ENCODE measurements at places on chromosomes 11 and 22.

- no peak for DNase-seq
Measured at GRCh38 chr11:95544095-95544856, 245.3 kb downstream of the FAM76B start.

DNA sequence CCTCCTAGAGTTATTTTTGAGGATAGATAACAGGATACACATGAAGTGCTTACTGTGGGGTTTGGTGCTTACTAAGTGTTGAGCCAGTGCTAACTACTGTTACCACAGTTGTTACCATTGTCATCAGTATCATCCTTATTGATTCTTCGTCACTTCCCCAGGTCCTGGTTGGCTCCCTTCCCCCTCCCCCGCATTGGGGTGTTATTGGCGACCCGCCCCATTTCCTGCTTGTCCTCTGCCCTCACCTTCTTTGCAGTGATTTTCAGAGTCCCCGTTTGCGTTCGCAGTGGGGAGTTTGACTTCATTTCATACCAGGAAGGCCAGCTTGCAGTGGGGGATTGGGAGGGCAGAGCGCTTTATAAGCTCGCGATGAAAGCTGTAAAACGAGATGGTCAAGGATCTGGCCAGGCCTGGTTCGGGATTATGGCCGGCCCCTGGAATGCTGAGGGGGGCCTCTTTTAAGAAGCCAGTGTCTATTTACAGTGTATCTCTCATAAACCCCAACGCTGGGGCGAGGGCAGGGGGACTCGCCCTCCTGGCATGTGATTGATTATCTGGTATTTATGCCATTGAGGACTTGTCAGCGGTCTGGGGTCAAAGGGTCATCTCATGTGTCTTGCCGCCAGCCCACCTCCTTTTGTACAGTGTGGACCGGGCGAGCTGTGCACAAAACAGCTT is 84.6 kb upstream of the NNMT start:
- DNase-seq: no peak

DNA sequence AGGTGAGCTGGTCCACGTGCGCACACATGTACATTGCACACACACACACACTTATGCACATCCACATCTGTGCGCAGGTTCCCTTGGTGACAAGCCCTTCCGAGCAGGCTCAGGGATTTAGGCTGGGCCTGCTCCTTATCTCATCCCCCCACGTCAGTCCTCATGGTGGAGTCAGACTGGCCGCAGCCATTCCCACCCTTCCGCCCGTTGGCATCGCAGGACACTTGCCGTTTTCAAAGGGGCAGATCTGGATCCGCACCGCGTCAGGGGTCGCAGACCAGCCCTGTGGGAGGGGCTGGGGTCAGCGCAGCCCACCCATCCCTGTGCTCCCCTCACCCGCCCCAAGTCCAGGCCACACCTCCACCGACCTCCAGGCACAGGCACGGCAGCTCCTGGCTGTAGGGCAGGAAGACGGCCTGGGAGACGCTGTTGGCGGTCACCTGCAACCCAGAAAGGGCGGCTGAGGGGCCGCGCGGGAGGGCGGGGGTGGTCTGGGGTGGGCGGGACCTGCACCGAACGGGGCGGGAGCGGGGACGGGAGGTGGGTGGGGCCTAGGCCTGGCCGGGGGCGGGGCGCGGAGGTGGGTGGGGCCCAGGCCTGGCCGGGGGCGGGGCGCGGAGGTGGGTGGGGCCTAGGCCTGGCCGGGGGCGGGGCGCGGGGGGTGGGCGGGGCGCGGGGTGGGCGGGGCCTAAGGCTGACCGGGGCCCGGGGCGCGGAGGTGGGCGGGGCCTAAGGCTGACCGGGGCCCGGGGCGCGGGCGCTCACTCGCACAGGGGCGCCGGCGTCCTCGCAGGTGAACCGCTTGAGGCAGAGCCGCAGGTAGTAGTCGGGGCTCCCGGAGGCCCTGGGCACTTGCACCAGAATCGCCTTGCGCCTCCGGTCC is 13.3 kb downstream of the IL17REL start:
- peak; percentile 76 for DNase-seq

DNA sequence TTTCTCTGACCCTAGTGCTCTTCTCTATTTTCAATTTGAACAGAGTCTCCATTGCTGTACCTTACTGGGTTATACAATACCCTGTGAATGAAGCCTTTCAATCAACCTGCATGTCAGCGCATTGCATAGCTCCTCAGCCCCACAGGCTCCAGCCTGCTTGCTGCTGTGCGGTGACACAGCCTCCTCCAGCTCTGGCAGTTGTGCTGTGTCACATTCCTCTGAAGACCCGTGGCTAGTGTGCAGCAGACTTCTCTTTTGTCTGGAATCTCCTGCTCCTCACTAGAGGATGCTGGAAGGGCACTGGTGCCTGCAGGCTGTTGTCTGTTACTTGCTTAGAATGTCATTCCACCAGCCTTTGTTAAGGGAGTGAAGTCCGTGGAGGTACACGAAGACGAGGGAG is 390.1 kb upstream of the B3GAT1 start:
- no peak for DNase-seq

- no peak for DNase-seq
Measured at GRCh38 chr11:116217006-116217405, 555.8 kb downstream of the BUD13 start.

- no peak for DNase-seq
Measured at GRCh38 chr22:29979777-29980321, 96.9 kb downstream of the MTMR3 start.

GRCh38 chr11:44525473-44526252 is 39.8 kb upstream of the CD82 start:
- DNase-seq: no peak

- DNase-seq: peak; percentile 14
Measured at GRCh38 chr11:18705651-18706281, 7.2 kb downstream of the TMEM86A start.

DNA sequence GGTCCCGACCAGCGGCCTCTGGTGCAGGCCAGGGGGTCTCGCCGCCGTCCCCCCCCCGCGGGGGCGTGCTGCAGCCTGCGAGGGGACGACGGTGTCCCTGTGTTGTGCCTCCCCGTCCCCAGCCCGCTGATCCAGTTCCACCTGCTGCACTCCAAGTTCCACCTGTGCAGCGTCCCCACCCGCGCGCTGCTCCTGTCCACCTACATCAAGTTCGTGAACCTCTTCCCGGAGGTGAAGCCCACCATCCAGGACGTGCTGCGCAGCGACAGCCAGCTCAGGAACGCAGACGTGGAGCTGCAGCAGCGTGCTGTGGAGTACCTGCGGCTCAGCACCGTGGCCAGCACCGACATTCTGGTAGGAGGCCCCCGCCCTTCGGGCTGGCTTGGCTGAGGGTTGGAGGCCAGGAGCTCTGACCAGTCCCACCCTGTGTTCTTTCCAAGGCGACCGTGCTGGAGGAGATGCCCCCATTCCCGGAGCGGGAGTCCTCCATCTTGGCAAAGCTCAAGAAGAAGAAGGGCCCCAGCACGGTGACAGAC is 42.8 kb downstream of the MUC6 start:
- no peak for DNase-seq

DNA sequence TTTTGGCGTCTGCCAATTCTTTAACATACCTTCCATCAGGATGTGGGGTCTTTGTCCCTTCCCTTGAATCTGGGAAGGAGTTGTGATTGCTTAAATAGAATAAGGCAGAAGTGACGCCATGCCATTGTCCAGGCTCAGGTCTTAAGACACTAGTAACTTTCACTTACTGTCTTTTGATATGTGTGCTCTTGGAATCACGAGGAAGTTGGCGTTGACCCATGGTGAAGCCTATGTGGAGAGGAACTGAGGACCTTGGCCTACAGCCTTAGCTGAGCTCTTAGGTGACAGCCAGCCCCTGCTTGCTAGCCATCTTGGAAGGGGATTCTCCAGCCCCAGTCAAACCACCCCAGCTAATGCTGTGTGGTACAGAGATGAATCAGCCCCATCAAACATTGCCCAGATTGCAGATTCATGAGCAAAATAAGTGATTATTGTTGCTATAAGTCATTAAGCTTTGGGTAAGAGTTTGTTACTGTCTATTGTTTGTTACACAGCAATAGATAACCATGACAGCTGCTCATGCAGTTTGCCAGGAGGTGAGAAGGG is 17.6 kb upstream of the CLPB start:
- DNase-seq: no peak

DNA sequence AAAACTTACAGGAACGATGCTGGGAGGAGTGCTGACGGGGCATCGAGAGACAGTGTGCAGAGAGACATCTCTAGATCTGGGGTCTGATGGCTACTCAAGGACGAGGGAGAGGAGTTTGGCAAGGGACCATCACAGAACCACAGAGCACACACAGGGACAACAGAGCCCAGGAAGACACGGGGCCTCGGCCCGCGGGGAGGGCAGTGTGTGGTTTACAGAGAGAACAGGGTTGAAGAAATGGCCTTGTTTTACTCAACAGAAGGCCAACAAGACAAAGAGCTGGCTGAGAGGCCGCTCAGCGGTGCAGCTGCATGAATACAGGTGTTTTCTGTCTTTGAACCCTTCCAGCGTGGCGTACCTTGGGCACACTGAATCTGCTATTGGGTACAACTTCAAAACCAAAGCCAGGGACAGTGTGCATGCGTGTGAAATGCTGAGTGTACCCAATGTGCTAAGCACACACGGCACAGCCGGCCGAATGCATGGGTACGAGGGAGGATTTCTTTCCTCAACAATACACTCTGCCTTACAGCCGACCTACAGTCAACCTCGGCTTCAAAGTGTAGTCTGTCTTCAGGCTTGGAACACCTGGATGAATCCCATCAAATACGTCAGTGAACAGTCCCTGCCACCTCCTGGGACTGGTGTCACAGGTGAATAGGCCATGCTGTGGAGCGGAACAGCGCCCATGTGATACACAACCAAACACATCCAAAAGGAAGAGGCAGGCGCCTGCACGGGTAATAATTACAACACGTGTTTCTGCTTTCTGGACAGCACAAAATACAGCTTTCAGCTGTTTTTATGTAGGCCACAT is 20.7 kb upstream of the BID start:
- no peak for DNase-seq

DNA sequence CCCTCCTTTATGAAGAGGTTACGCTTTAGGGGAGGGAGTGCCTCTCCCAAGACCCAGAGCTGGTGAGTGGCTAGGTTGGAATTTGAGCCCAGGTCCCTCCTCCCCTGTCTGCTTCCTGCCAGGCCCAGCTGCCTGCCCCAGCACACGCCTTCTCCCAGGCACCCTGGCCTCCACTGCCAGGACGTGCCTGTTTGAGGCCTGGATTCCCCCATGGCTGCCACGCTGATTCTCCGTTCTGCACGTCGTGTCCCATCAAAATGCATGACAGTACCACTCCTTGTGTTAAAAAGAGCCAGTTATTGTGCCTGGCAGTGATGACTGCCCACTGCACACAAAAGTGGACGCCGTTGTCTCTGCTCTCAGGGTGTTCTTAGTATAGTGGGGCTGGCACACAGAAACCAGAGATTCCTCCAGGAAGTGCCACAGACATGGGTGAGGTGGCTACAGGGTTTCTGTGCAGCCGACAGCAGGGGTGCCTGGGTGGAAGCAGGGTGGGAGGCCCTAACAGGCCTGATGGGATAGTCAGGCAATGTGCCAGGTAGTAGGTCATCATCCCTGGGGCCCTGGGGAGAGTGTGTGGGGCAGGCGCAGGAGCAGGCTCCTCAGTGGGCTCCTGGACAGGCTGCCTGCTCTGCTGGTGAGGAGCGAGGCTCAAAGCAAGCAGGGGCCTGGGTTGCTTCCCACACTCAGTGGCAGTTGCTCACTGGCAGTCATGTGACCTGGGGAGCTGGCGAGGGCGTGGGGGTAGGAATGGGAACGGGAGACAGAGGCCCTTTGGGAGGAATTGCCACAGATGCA is 24.2 kb downstream of the MED15 start:
- DNase-seq: peak; percentile 90

- DNase-seq: no peak
Measured at GRCh38 chr11:43177975-43178374, 133.8 kb upstream of the API5 start.

- DNase-seq: no peak
Measured at GRCh38 chr11:107043242-107044006, 25.1 kb upstream of the GUCY1A2 start.

- no peak for DNase-seq
Measured at GRCh38 chr11:18071098-18071705, 25.1 kb upstream of the TPH1 start.

DNA sequence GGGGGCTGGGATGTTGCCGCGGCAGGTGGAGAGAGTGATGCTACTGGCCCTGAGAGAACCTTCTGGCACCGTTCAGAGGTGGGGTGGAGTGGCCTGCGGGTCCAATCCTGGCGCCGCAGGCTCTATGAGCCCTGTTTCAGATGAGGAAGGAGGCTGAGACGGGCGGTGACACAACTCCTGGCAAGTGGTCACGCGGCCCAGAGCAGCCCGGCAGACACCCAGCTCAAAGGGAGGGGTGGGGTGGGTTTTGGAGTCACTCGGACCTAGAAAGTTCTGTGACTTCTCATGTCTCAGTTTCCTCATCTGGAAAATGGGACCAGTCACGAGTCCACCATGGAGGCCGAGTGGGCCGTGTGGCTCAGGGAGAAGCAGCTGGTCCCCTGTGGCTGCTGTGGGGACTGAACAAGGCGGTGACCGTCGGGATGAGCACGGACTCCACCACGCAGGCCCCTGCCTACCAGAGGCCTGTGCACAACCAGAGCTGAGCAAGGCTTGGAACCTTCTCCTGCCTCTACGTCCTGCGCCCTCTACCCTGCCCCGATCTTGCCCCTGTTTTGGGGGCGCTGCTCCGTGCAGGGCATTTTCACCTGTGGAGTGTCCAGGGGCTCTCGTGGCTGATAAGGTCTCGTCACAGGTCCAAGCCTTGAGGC is 3.7 kb downstream of the TSPO start:
- DNase-seq: no peak

DNA sequence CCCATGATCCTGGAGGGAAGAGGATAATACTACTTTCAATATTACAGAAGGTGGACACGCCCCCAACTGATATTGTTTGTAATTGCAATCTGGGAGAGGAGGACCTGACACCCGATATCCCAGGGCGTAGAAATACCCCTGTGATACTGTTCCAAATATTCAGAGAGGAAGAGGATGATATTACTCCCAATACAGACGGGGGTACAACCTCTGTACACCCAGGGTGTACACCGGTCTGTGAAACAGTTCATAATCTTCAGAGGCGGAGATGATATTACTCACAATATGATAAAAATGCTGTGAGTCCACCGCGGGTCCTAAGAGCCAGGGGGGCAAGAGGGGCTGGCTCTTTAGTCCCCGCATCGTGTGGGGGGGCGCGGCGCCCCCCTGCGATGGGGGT is 57.2 kb upstream of the ALDH3B2 start:
- no peak for DNase-seq

- DNase-seq: no peak
Measured at GRCh38 chr22:44019416-44019815, 4.7 kb upstream of the PARVB start.

- peak; percentile 97 for DNase-seq
Measured at GRCh38 chr22:21045585-21046294, at the start of gene LRRC74B. Gene LRRC74B, plus strand, starts transcription at chr22:21045946. Its CDS starts 41 bp downstream, at chr22:21045987.

- peak; percentile 42 for DNase-seq
Measured at GRCh38 chr11:28674433-28675103, 566.4 kb downstream of the METTL15 start.
